ENCODE measurements at places on chromosomes 2 and 18. TPM values are rescaled to one million over a fixed set of nuclear protein-coding genes. Genes with fewer than 3 reads are reported as not detected.
A peak's percentile ranks its signal among the peaks of the same experiment; 100 is the strongest.

Gene PLA2R1
- total RNA-seq = 0.09 TPM

Gene MRPL33
- 78.6 TPM for total RNA-seq

Gene FBXO11
- 43.5 TPM for total RNA-seq

Gene NETO1
- 3.6 TPM for total RNA-seq

Gene LONRF2
- 0.83 TPM for total RNA-seq

Gene CAPN13
- total RNA-seq = not detected

Gene REEP1
- total RNA-seq = 14.6 TPM

Gene HNRNPA3
- 78.6 TPM for total RNA-seq

Gene C18orf54
- total RNA-seq = 2.5 TPM

Gene AFF3
- total RNA-seq = 12.8 TPM

DNA sequence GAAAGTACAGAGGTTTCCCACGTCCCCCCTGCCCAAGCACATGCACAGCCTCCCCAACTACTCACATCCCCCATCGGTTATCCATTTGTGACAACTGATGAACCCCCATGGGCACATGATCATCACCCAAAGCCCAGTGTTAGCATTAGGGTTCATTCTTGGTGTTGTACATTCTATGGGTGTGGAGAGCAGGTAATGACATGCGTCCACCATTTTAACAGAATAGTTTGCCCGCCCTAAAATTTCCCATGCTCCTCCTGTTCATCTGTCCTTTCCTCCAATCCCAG lies 74.3 kb downstream of the LONRF2 start:
- peaks cover 8% of the 10 kb centered on the region for H3K27me3 ChIP-seq
- DNase-seq = no peak
- H3K4me1 ChIP-seq = no peaks in the 10 kb centered on the region
- no peak overlapping the region for H3K27ac ChIP-seq
- no peak overlapping the region for H3K4me3 ChIP-seq
- H3K36me3 ChIP-seq = no peaks in the 10 kb centered on the region

GRCh38 chr2:151437630-151438029 lies 27.9 kb downstream of the RIF1 start:
- H3K36me3 ChIP-seq = peaks cover 74% of the 10 kb centered on the region
- H3K27ac ChIP-seq = no peak overlapping the region
- DNase-seq = peak; percentile 52

GRCh38 chr2:126995621-126996377 lies 97.1 kb downstream of the TEX51 start:
- DNase-seq = no peak
- peaks cover 37% of the 10 kb centered on the region for H3K4me1 ChIP-seq
- H3K27me3 ChIP-seq = no peaks in the 10 kb centered on the region
- H3K27ac ChIP-seq = peak overlapping the region; percentile 86

DNA sequence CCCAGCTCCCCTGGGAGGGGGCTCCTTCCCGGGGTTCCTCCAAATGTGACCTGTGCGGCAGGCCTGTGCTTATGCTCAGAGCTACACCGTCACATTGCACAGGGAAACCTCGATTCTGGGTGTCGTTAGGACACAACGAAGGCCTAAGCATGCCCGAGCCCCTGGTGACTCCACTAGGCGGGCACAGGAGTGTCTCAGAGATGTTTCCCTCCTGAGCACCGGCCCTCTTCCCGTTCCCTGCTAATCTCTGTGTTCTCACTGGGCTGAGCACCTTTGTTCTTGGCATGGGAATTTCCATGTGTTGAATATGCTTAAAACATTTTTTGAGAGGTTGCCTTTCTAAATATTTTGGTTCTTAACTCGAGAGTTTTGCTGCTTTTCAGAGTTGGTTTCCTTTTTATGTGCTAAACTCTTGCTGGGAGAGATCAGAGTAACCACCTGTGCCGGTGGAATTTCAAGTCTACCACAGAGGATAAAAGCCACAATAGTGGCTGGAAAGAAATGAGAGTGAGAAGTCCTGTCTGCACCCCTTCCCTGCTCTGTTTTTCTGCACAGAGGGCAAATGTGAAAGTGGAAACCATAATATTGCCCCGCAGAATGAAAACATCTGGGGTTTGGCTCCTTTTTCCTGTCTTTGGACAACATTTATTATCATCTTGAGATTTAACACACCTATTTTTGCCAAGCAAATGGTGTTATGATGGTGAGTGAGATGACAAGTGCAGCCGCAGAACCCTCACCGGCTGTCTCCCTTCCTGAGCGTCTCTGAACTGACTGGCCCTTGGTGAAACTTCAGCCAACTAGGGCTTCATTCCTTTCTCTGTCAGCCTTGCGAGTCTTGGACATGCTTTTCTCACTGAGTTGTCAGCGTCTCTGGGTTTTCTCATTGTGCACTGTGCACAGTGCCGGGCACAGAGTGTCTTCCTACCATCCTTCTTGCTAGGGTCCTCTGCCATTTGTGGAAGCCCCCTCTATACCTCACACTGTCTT lies 154.1 kb downstream of the VAPA start:
- no peak overlapping the region for H3K4me3 ChIP-seq
- H3K4me1 ChIP-seq = peaks cover 5% of the 10 kb centered on the region
- no peaks in the 10 kb centered on the region for H3K27me3 ChIP-seq
- no peak overlapping the region for H3K27ac ChIP-seq

DNA sequence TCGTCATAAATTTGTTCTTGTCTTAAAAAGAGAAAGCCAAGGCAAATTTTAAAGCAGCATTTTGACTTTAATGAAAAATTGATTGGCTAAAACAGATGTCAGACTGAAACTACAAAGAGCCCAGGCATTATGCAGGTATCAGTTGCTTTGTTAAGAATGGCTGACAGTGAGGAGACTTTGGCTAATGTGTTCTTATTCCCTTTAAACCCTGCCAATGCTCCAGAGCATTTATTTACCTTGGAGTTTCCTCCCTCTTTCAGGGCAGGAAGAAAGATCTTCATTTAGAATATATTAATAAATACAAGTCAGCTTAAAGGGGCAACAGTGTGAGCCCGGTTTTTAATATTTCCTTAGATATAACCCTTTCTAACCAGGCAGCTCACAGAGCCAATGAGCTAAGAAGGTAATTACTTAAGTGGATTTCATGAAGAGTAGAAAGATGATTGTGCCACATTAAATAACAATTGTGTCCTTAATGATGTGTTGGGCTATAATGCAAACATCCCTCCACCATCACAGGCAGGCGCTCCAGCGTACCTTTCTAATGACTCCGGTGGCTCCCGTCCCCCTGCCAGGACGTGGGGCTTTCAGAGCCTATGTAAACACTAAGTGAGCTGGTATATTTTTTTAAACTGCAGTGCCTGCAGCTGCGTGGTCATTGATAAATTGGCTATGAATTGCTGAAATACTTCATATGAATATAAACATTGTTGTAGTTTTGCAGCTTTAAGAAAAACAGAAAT lies 349.4 kb upstream of the POU3F3 start:
- no peak overlapping the region for H3K4me3 ChIP-seq
- H3K27ac ChIP-seq = no peak overlapping the region
- H3K27me3 ChIP-seq = no peaks in the 10 kb centered on the region
- H3K36me3 ChIP-seq = no peaks in the 10 kb centered on the region
- DNase-seq = no peak

DNA sequence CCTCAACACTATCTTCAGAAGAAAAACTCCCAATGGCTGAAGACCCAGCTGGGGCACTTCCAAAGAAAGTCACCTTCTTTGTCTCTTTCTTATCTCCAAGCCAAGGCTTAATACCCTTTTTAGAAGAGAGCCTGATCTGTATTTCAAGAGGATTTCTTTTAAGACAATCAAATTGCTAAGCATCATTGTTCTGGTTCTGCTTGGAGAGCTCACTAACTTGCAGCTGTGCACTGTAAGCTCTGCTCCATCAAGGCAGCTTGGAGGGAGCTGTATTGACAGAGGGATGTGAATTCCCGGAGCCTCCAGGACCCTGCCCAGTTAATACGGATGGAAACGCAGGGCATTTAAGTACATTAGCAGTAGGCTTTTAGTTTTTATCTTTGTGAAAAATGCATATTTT lies 253.1 kb downstream of the TDRD15 start:
- no peaks in the 10 kb centered on the region for H3K27me3 ChIP-seq
- no peak overlapping the region for H3K4me3 ChIP-seq
- DNase-seq = no peak
- H3K36me3 ChIP-seq = no peaks in the 10 kb centered on the region

- DNase-seq = no peak
- H3K27me3 ChIP-seq = no peaks in the 10 kb centered on the region
- no peaks in the 10 kb centered on the region for H3K36me3 ChIP-seq
- H3K27ac ChIP-seq = no peak overlapping the region
- H3K4me1 ChIP-seq = peaks cover 3% of the 10 kb centered on the region
Observed at GRCh38 chr2:139457873-139458272, 677.7 kb upstream of the NXPH2 start.

DNA sequence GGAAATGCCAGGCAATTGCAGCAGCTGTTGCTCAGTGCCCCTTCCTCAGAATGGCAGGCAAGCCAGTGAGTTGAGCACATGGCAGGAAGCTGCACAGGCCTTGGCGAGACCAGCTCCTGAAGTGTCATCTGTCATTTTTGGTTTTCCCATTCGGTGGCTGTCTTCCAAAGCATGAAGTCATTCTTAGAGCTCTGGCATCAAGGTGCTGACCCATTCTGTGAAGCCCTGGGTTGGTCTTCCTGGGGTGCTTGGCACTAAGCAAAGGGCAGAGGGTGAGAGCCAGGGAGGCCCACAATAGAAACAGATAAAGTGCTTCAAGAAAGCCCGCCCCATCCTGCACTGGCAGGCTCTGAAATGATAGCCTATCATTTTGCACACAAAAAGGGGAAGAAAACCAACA lies 150.5 kb downstream of the VAPA start:
- H3K4me3 ChIP-seq = no peak overlapping the region
- peaks cover 13% of the 10 kb centered on the region for H3K4me1 ChIP-seq
- H3K36me3 ChIP-seq = no peaks in the 10 kb centered on the region
- H3K27me3 ChIP-seq = no peaks in the 10 kb centered on the region
- DNase-seq = no peak

- H3K4me3 ChIP-seq = peak overlapping the region; percentile 96
- H3K27ac ChIP-seq = no peak overlapping the region
- H3K27me3 ChIP-seq = no peaks in the 10 kb centered on the region
- peaks cover 12% of the 10 kb centered on the region for H3K4me1 ChIP-seq
- H3K36me3 ChIP-seq = no peaks in the 10 kb centered on the region
- no peak for DNase-seq
Observed at GRCh38 chr2:62197925-62198633, 2.2 kb downstream of the B3GNT2 start.

- no peaks in the 10 kb centered on the region for H3K4me1 ChIP-seq
- no peaks in the 10 kb centered on the region for H3K36me3 ChIP-seq
- H3K27ac ChIP-seq = no peak overlapping the region
- no peaks in the 10 kb centered on the region for H3K27me3 ChIP-seq
- DNase-seq = peak; percentile 77
Observed at GRCh38 chr2:9095690-9096089, 92.2 kb upstream of the MBOAT2 start.

DNA sequence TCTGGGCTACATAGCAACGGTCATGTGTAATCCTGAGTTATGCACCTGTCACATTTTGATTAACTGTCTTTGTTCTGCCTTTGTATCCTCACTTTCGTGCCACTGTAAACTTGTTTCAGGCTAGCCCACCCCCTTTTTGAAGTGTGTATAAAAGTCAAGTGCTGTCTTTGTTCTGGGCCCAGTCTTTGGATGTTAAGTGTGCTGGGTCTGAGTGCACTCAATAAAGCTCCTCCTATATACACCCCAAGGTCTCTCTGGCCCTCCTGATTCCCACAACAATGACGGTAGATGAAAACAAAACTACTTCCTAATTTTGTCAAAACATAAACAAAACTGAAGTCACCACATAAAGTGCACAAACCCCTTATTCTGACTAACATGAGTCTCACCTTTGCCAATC lies 633.4 kb downstream of the DSC3 start:
- H3K27me3 ChIP-seq = no peaks in the 10 kb centered on the region
- peaks cover 16% of the 10 kb centered on the region for H3K4me1 ChIP-seq
- H3K36me3 ChIP-seq = no peaks in the 10 kb centered on the region
- DNase-seq = no peak
- H3K4me3 ChIP-seq = no peak overlapping the region

- peaks cover 27% of the 10 kb centered on the region for H3K36me3 ChIP-seq
- no peak for DNase-seq
- no peak overlapping the region for H3K4me3 ChIP-seq
- H3K4me1 ChIP-seq = no peaks in the 10 kb centered on the region
- H3K27me3 ChIP-seq = no peaks in the 10 kb centered on the region
Observed at GRCh38 chr2:28904295-28904694, 9.8 kb downstream of the WDR43 start.
